ENCODE measurements at places on chromosomes 4 and X.

DNA sequence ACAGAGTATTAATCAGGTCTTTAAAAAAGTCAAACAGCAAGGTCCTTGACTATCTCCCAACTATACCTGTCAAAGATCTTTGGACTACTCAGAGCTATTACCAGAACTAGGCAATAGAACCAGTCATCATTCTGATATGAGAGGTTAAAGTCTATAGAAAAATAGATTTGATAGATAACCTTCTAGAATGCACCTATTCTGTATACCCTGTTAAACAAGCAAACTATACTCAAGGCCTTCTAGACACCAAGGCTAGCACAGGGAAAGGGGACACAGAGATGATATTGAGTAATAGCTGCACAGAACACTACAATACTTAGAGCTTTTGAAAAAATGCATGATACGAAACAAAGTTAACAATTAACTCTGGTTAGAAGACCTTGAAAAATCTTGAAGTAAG lies 149.5 kb downstream of the NR3C2 start:
- DNase-seq, result no peak

- no peak for DNase-seq
Observed at GRCh38 chrX:76029385-76029784, 143.5 kb upstream of the PBDC1 start.

GRCh38 chrX:74923942-74924448 lies 1.3 kb downstream of the NEXMIF start:
- DNase-seq, result no peak

DNA sequence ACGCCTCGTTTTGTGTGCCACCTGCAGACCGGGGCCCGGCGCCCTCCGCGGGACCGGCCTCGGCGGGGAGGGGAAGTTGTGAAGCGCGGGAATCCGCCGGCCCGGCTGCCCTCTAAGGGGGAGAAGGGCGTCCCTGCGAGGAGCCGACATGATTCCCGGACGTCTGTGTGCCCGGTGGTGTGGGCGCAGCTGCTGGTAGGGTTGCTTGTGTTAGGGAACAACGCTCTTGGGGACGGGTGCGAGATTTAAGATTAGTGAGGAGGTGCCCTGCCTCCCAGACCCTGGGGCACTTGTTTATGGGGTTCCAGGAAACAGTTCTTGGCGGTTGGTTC lies 627 bp downstream of the CDKN2AIP start:
- no peak for DNase-seq

- no peak for DNase-seq
Observed at GRCh38 chr4:126440297-126440696, 1125.5 kb downstream of the FAT4 start.

DNA sequence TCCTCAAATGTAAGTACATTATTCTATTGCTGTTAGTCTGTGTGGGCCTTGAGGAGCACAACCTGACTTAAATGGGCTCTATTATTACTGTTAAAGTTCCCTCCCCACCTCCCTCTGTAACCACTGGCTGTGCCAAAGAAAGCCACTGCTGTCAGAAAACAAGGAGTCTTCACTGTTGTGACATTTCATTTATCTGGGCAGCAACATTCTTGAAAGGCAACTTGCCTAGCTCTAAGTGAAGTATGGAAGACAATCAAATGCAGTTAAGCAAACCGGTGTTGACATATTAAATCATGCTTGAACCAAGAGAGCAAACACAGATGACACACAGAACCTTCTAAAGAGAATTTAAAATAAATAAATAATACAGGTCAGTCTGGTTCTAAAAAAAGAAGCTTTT lies 81.0 kb downstream of the EPHA5 start:
- DNase-seq, result no peak

- DNase-seq, result peak; percentile 94
Observed at GRCh38 chr4:47145630-47146029, 114.3 kb downstream of the GABRB1 start.

GRCh38 chr4:109128589-109128988 lies 173.9 kb downstream of the COL25A1 start:
- no peak for DNase-seq

DNA sequence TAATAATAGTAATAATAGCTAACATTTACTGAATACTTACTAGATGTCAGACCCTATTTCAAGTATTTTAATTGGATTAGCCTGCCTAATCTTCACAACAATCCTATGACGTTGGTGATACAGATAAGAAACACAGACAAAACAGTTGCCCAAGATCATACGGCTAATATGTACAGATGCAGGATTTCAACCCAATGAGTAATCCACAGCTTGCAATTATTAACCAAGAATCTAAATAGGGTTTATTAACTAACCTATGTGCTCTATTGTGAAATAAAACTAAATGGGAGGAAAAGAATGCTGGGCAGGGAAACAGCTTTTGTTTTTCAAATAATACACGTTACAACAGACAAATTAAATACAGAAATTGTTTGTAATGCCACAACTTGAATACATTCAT lies 23.4 kb downstream of the FBXO8 start:
- DNase-seq, result peak; percentile 92
